CD4-positive, alpha-beta T cell treated with Interleukin-17A for 4 hours (primary cell): ENCODE measurements at places on chromosomes 3 and 15.

- DNase-seq, result no peak
Observed at GRCh38 chr3:181230258-181230657, 240.7 kb upstream of the DNAJC19 start.

- DNase-seq, result no peak
Observed at GRCh38 chr3:160372780-160373179, 26.2 kb downstream of the IFT80 start.

- DNase-seq, result no peak
Observed at GRCh38 chr3:150357923-150358607, 50.0 kb upstream of the TSC22D2 start.

GRCh38 chr15:101149864-101150722, 101.8 kb downstream of the CHSY1 start:
- DNase-seq, result no peak

GRCh38 chr3:10758304-10759037, 57.6 kb upstream of the SLC6A11 start:
- peak; percentile 45 for DNase-seq
